Activated T-helper 9 cell treated with anti-CD3 and anti-CD28 coated beads, Interleukin-2, amount 50 U/mL, for 16 hours (primary cell): ENCODE measurements at places on chromosomes 7 and 10.

DNA sequence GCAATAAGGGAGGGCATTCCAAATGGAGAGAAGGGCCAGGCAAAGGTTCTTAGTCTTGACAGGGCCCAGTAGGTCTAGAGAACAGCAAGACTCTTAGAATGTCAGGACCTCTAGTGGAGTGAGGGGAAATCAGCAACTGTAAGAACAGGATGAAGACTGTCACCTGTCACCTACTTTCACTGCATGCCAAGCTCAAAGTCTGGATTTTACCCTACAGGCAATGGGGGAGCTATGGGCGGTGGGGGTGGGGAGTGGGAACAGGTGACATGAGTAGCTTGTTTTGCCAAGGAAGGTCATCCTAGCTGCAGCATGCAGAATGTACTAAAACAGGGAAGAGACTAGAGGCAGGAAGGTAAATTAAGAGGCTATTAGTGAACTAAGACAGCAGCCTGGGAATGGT is 18.3 kb downstream of the GOT1 start:
- DNase-seq = no peak

- no peak for DNase-seq
Measured at GRCh38 chr10:132840698-132841614, 55.0 kb upstream of the NKX6-2 start.

GRCh38 chr7:139481364-139481763 is 2.1 kb downstream of the KLRG2 start:
- no peak for DNase-seq

- DNase-seq = no peak
Measured at GRCh38 chr10:129032372-129033313, 434.4 kb upstream of the MGMT start.

DNA sequence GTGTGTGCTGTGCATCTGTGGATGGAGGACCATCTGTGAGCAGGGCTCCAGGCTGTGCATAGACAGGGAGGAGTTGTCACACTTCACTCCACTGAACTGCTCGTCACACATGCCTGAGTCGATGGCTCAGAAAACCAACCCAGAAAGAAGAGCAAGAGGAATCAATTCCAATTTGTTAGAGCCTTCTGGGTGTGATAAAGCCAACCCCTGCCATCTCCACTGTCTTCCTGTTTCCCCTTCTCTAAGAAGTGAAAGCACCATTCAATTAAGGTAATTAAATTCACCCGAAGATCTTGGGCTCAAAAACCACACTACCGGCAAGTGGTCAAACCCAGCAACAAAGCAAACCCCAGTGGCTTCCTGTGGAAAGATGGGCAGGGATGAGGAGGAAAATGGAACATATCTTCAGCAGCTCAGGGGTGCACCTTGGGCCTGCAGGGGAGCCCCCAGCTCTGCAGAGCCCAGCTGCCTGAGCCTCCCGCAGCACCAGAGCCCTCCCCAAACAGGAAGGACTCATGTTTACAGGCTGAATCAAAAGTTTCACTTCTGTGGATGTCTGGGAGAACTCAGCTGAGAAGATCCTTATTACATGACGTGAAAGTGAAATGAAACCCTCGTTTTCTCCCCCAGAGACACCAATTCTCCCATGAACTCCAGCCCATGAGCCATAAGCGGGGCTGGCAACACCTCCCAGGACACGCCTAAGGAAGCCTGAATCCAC is 10.9 kb downstream of the C10orf71 start:
- no peak for DNase-seq

DNA sequence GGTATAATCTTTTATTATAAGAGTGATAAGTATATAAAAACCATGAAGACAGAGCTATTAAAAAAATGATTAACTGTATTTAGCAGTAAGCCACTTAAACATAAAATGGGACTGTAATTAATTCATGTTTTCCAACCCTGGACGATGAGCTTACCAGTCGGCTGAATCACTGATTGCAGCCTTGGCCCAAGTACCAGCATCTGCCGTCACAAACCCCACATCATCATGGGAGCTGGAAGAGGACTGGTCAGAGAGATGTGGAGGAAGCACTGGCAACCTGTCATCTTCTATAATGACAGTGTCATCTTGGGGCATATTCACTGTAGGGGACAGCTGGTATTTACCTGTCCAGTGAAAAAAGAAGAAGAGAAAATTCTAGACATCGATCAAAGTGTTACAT is 473.6 kb downstream of the PARD3 start:
- DNase-seq = no peak
